Body of pancreas (tissue), 4 donors: ENCODE measurements at places on chromosomes 4 and X. TPM values are rescaled to one million over a fixed set of nuclear protein-coding genes. Genes with fewer than 3 reads are reported as not detected.
A peak's percentile ranks its signal among the peaks of the same experiment; 100 is the strongest.

GRCh38 chr4:107192601-107193000, 156.5 kb upstream of the DKK2 start:
- no peaks in the 10 kb centered on the region for H3K27me3 ChIP-seq
- no peak overlapping the region for H3K4me3 ChIP-seq
- no peaks in the 10 kb centered on the region for H3K4me1 ChIP-seq
- DNase-seq, result no peak
- H3K27ac ChIP-seq, result no peak overlapping the region
- H3K36me3 ChIP-seq, result no peaks in the 10 kb centered on the region

DNA sequence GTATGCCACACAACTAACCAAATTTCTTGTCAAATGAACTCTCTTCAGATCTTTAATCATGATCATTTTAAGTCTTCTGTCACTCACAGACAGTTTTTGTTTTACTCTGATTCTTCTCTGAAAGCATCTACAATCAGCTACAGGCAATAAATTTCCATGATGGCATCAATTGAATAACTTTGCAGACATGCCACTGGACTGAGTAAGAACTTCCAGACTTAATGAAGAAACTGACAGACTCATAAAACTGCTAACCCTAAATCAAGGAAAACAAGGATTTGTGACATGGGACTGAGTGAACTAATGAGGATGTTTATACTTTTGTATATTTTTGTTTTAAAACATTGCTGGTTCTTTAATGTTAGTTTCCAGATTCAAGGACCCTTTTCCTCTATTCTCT, 5.5 kb upstream of the PPP1R2C start:
- H3K4me1 ChIP-seq, result no peaks in the 10 kb centered on the region
- no peaks in the 10 kb centered on the region for H3K27me3 ChIP-seq
- no peak overlapping the region for H3K27ac ChIP-seq
- no peak overlapping the region for H3K4me3 ChIP-seq
- H3K36me3 ChIP-seq, result no peaks in the 10 kb centered on the region

- H3K36me3 ChIP-seq, result no peaks in the 10 kb centered on the region
- DNase-seq, result peak; percentile 53
- no peaks in the 10 kb centered on the region for H3K27me3 ChIP-seq
- H3K4me1 ChIP-seq, result peaks cover 27% of the 10 kb centered on the region
- H3K4me3 ChIP-seq, result no peak overlapping the region
Observed at GRCh38 chr4:40722576-40723161, 27.1 kb upstream of the NSUN7 start.

GRCh38 chr4:128285085-128285997, 2.3 kb downstream of the PGRMC2 start:
- peak overlapping the region; percentile 94 for H3K4me3 ChIP-seq
- peaks cover 37% of the 10 kb centered on the region for H3K4me1 ChIP-seq
- no peaks in the 10 kb centered on the region for H3K36me3 ChIP-seq
- no peak for DNase-seq

DNA sequence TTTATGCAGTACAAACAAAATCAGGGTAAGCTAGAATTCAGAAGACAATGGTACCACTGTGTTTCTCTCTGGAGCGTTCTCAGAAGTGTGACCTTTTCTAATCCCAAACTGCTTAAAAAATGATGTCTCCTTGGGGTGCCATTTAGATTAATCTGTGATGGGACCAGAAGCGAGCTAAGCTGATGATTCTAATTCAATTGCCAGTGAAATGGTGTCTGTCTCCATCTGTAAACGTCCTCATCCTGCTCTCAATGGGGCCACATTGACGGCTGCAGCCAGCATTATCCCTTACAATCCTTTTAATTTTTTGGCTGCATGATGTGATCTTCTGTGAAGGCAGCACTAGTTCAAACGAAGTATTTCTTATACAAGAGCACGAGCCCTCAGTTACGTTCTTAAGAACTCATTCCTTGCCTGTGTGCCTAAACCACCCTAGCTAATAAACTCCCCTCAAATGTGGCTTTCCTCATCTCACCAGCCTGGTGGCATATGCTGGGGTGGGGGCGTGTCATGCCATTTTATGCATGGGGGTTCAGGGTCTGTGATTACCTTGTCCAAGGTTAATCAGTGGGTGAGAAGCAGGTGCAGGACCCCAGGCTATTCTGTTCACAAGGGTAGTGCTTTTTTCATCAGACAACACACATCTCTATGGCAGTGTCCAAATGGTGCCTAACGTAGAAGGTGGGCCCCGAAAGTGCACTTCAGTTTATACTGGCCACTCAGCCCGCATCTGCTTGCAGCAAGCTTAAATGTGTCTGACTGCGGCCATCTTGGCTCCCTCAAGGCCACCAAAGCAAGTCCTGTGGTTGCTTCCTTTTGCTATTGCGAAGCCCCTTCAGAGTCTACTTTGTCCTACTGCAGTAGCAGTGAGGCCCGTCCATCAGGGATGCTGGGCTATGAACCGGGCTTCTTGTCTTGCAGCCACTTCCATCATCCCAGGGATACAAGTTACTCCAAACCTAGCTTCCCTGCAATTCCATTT, 45.7 kb upstream of the SLC2A9 start:
- H3K27me3 ChIP-seq, result no peaks in the 10 kb centered on the region
- no peaks in the 10 kb centered on the region for H3K36me3 ChIP-seq
- H3K4me1 ChIP-seq, result no peaks in the 10 kb centered on the region
- no peak overlapping the region for H3K27ac ChIP-seq
- no peak overlapping the region for H3K4me3 ChIP-seq

- no peak for DNase-seq
- no peak overlapping the region for H3K27ac ChIP-seq
- no peaks in the 10 kb centered on the region for H3K27me3 ChIP-seq
- H3K4me1 ChIP-seq, result peaks cover 8% of the 10 kb centered on the region
Observed at GRCh38 chr4:165345666-165346417, 18.4 kb downstream of the MSMO1 start.

GRCh38 chrX:155334486-155335336, at the start of gene CLIC2:
TSS of gene CLIC2 (minus strand) at chrX:155334614. CDS start at chrX:155334427, 187 bp downstream.
- H3K36me3 ChIP-seq, result no peaks in the 10 kb centered on the region
- H3K27ac ChIP-seq, result no peak within 1 kb of the TSS
- H3K27me3 ChIP-seq, result no peaks in the 10 kb centered on the region
- H3K4me3 ChIP-seq, result no peak within 1 kb of the TSS
- no peak for DNase-seq

RPL10 gene
- 1,426 TPM for total RNA-seq

- H3K4me1 ChIP-seq, result peaks cover 3% of the 10 kb centered on the region
- no peaks in the 10 kb centered on the region for H3K27me3 ChIP-seq
- H3K4me3 ChIP-seq, result no peak overlapping the region
- DNase-seq, result no peak
- H3K36me3 ChIP-seq, result no peaks in the 10 kb centered on the region
Observed at GRCh38 chr4:2432991-2433530, 14.3 kb downstream of the CFAP99 start.

- H3K27ac ChIP-seq, result no peak overlapping the region
- no peak for DNase-seq
- H3K4me3 ChIP-seq, result no peak overlapping the region
- H3K36me3 ChIP-seq, result no peaks in the 10 kb centered on the region
- no peaks in the 10 kb centered on the region for H3K27me3 ChIP-seq
Observed at GRCh38 chrX:86066998-86067397, 19.6 kb upstream of the CHM start.

PAGE2 gene
- not detected for total RNA-seq

FGFR3 gene
- 114 TPM for total RNA-seq

- no peak for DNase-seq
- H3K4me1 ChIP-seq, result no peaks in the 10 kb centered on the region
- no peaks in the 10 kb centered on the region for H3K27me3 ChIP-seq
- H3K27ac ChIP-seq, result no peak overlapping the region
- no peak overlapping the region for H3K4me3 ChIP-seq
Observed at GRCh38 chr4:106142616-106143127, 173.3 kb downstream of the TBCK start.

TKTL1 gene
- total RNA-seq, result not detected

GRCh38 chr4:21452931-21453330, 495.6 kb downstream of the KCNIP4 start:
- no peaks in the 10 kb centered on the region for H3K27me3 ChIP-seq
- DNase-seq, result no peak
- no peak overlapping the region for H3K27ac ChIP-seq
- H3K36me3 ChIP-seq, result no peaks in the 10 kb centered on the region
- no peak overlapping the region for H3K4me3 ChIP-seq
- H3K4me1 ChIP-seq, result no peaks in the 10 kb centered on the region

- H3K4me3 ChIP-seq, result no peak overlapping the region
- no peaks in the 10 kb centered on the region for H3K4me1 ChIP-seq
- H3K36me3 ChIP-seq, result no peaks in the 10 kb centered on the region
Observed at GRCh38 chrX:63764946-63765345, 20.1 kb downstream of the ARHGEF9 start.

DNA sequence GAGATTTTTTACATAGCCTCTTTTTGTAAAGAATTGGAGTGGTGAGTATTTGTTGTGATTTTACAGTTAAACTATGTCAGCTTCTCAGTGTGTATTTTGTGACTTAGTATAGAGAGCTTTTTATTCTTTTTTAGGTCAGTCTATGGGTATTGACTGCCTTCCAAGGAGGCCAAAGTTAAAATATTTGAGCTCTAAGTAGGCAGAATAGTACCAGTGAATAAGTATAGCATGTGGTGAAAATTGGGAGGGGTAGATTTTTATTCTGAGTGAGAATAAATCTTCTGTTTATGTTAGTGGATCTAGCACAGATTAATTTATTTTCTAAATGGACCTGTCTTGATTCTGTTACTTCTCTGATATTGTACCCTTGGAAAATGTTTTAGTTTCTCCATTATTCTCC, 37.5 kb downstream of the HERC3 start:
- no peak overlapping the region for H3K4me3 ChIP-seq
- DNase-seq, result no peak

MAGIX gene
- 13.2 TPM for total RNA-seq

- no peak overlapping the region for H3K27ac ChIP-seq
- H3K27me3 ChIP-seq, result no peaks in the 10 kb centered on the region
- no peaks in the 10 kb centered on the region for H3K4me1 ChIP-seq
- H3K4me3 ChIP-seq, result no peak overlapping the region
- no peaks in the 10 kb centered on the region for H3K36me3 ChIP-seq
Observed at GRCh38 chr4:121330180-121330665, 50.6 kb downstream of the QRFPR start.

GRCh38 chr4:29009908-29010307, 1710.3 kb upstream of the PCDH7 start:
- no peaks in the 10 kb centered on the region for H3K4me1 ChIP-seq
- no peaks in the 10 kb centered on the region for H3K36me3 ChIP-seq
- no peak for DNase-seq
- H3K27ac ChIP-seq, result no peak overlapping the region
- no peak overlapping the region for H3K4me3 ChIP-seq

- no peak overlapping the region for H3K4me3 ChIP-seq
- no peak for DNase-seq
- peak overlapping the region; percentile 65 for H3K27ac ChIP-seq
- no peaks in the 10 kb centered on the region for H3K27me3 ChIP-seq
- no peaks in the 10 kb centered on the region for H3K36me3 ChIP-seq
- H3K4me1 ChIP-seq, result peaks cover 23% of the 10 kb centered on the region
Observed at GRCh38 chrX:7120878-7121219, 26.7 kb upstream of the STS start.

TCEAL9 gene
- total RNA-seq, result 22.3 TPM

DNA sequence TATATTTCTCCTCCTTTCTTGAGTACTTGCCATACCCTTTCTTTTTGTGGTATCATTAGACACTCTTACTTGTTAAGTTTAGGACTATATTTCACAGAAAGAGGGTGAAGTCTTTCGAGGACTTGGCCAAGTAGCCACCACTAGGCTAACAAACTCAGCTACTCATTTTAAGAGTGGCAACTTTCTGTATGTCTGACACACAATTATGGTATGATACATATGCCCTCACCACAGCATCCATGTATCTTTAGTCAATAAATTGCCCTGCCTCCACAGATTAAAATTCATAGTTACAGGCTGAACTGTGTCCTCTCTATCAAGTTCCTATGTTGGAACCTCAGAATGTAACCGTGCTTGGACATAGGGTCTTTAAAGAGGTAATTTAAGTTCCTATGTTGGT, 23.2 kb downstream of the TAPT1 start:
- peaks cover 5% of the 10 kb centered on the region for H3K4me1 ChIP-seq
- no peak overlapping the region for H3K27ac ChIP-seq
- H3K27me3 ChIP-seq, result no peaks in the 10 kb centered on the region
- H3K4me3 ChIP-seq, result no peak overlapping the region
- DNase-seq, result no peak
- no peaks in the 10 kb centered on the region for H3K36me3 ChIP-seq

DNA sequence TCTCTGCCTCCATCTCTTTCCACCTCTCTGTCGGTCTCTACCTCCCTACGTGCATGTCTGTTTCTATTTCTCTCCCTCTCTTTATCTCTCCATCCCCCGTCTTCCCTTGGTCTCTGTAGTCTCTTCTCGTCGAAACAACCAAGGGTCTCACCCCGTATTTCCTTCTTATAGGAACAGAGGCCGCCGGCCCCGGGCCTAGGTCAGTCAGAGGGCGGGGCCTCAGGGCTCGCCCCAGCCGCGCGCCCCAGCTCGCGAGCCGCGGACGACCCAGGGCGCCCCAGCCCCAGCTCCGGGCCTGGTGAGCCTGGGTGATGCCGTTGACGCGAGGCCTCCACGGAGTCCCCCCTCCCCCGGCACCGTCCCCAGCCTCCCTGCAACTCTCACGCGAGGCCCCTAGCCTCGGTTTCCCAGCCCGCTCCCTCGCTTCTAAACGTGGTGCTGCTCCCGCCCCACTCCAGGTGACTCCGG, 6.6 kb downstream of the TIMM17B start:
- H3K4me3 ChIP-seq, result peak overlapping the region; percentile 22
- no peak for DNase-seq
- peak overlapping the region; percentile 47 for H3K27ac ChIP-seq
- no peaks in the 10 kb centered on the region for H3K36me3 ChIP-seq

GRCh38 chr4:32025851-32026459, 1305.8 kb downstream of the PCDH7 start:
- DNase-seq, result no peak
- H3K27me3 ChIP-seq, result no peaks in the 10 kb centered on the region
- H3K4me1 ChIP-seq, result no peaks in the 10 kb centered on the region
- H3K4me3 ChIP-seq, result no peak overlapping the region

DNA sequence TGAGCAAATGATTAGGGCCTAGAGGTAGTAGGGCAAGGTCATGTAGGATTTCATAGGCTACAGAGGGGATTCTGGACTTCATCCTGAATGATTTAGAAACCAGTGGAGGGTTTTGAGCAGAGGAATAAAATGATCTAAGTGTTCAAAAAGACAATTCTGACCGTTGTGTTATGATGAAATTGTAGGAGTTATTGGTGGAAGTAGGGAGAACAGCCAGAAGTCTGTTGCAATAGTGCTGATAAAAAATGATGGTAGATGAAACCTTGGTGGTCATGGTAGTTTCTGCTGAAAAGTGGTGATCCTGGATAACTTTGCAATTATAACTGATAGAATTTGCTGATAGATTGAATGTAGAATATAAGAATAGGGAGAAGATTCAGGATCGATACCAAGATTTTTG, 60.2 kb downstream of the MID1IP1 start:
- no peaks in the 10 kb centered on the region for H3K36me3 ChIP-seq
- peaks cover 5% of the 10 kb centered on the region for H3K4me1 ChIP-seq
- no peaks in the 10 kb centered on the region for H3K27me3 ChIP-seq
- H3K27ac ChIP-seq, result no peak overlapping the region
- DNase-seq, result no peak

EDA gene
- 4.0 TPM for total RNA-seq

DNA sequence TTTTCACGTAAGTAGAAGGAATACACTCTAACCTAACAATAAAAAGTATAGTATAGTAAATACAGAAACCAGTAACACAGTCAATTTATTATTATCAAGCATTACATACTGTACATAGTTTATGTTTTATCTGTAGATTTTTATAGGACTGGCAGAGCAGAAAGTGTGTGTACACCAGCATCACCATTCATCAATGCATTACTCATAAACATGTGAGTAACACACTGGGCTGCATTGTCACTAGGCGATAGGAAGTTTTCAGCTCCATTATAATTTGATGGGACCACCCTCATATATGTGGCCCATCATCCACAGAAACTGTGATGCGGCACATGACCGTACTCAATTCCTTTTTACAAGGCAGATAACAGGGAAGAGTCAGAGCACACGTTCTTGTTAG, 137.8 kb upstream of the RBPJ start:
- H3K4me3 ChIP-seq, result no peak overlapping the region
- no peaks in the 10 kb centered on the region for H3K27me3 ChIP-seq
- no peaks in the 10 kb centered on the region for H3K36me3 ChIP-seq
- H3K4me1 ChIP-seq, result no peaks in the 10 kb centered on the region
- DNase-seq, result no peak
